Right lung (tissue), 10 donors: ENCODE measurements at places on chromosomes 16 and 17. TPM values are rescaled to one million over a fixed set of nuclear protein-coding genes. Genes with fewer than 3 reads are reported as not detected.

Gene ASGR1
- polyA plus RNA-seq, result 8.6 TPM

Gene HOXB7
- polyA plus RNA-seq, result 6.2 TPM

Gene SLFN12
- 17.1 TPM for polyA plus RNA-seq

Gene SEBOX
- polyA plus RNA-seq, result not detected

Gene GAS2L2
- 0.17 TPM for polyA plus RNA-seq

Gene AIPL1
- not detected for polyA plus RNA-seq

Gene CES4A
- polyA plus RNA-seq, result 6.2 TPM

Gene EVI2A
- 1.8 TPM for polyA plus RNA-seq

GRCh38 chr17:31266042-31266441, 31.0 kb downstream of the OMG start:
- no peak for DNase-seq

GRCh38 chr17:5695480-5695879, 111.2 kb upstream of the NLRP1 start:
- no peak for DNase-seq

GRCh38 chr16:11211977-11212797, 43.8 kb downstream of the SOCS1 start:
- no peak for DNase-seq

DNA sequence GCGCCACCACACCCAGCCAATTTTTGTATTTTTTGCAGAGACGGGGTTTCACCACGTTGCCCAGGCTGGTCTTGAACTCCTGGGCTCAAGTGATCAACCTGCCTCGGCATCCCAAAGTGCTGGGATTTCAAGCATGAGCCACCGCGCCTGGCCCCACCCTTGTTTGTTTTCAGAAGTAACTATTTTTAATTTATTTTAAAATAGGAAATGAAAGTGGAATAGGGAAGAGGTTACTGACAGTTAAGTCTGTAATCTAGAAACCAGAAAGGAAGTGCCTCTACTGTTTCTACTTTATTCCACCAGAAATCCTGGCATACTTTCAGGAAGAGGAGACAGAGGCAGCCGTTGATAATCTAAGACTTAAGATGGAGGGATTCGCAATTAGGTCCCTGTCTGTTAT, 225.6 kb downstream of the TANC2 start:
- DNase-seq, result no peak

DNA sequence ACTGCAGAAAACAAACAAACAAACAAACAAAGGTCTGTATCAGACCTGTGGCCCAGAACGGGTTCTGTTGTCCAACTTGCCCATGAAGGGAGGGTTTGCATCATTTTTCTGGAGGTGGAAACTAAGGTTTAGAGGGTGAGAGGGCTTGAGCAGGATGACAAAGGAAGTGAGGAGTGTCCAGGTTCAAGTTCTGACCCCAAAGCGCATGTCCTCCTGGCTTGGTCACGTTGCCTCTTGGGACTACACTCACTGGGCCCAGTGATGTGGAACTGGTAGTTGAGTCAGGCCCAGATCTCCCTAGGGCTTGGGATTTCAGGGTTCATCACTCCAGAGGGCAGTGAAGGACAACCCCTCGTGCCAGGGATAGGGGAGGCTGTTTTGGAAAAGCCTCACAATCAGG, 1.8 kb downstream of the SREBF1 start:
- DNase-seq, result no peak

DNA sequence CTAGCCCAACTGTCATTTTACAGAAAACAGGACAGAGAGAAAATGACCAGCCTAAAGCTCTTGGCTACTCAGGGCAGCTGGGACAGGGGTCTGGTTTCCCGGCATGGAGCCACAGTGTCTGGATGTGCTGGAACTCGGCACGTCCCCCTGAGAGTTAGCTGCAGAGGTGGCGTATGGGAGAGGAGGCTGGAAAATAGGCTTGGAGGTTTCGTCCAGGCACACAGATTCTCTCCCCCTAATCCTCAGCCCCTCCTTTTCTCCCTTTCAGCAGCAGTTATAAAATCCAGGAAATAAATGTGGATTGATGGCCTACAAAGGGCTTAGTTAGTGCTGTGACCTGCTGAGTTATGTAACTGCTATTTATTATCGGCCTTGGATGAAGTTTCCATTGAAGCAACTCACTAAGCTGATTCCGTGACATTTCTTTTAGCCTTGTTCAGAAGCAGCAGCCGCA, 89.5 kb upstream of the TOB1 start:
- DNase-seq, result no peak

DNA sequence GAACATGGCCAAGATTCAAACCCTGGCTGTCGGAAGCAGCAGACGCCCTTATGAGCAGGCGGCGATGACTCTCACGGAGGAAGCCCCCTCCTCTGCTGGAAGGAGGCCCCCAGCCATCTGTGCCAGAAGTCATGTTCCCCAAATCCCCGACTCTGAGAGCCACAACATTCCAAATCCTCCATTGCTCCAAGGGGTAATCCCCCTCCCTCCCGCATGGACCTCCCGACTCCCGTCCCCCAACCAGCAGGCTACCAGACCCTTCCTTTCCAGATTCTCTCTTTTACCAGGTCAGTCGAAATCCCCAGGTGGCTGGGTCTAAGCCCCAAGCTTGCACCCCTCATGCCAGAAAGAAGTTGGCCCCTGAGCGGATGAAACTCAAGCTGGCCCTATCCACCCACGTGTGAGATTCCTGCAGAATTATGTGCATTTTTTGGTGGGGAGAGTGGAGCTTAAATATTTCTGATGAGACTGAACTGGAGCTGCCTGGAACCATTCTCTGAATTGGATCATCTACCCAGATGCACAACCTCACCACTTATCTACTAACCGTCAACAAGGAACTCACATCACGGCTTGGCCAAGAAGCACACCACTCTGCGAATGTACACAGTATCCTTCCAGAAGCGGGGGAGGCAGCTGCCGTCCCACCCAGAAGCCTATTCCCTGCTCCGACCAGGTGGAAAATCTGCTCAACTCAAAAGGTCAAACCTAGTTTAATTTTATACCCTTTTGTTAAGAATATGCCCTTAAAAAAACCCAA, 283.5 kb downstream of the C16orf95 start:
- DNase-seq, result no peak

DNA sequence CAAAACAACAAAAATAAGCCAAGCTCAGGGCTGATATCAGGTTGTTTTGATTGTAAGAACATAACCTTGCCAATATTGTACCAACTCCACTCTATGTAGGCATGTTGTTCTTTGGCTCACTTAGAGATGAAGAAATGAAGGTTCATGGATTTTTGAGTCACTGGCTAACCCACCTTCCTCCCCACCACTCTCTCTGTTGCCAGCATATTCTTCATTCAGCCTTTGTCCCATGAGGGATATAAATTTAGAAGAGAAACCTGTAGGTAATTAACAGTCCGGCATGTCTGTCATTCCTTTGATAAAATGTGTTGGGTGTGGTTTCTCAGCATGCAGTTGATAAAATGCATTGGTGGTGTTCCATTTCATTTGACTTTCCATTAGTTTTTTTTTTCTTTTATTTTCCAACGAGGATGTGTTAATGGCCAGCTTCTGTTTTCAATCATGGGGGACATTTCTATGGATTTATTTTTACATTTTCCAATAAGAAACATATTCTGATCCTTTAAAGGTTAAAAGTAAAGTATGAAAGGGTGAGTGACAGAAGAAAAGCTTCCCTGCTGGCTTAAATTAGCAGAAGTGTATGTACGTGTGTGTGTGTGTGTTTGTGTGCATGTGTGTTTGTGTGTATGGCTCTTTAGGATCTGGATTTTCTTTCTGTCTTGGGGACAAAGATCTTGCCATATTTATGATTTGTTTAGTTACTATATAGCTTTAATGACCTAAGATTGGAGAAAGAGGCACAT, 166.2 kb upstream of the KCNJ16 start:
- DNase-seq, result no peak

DNA sequence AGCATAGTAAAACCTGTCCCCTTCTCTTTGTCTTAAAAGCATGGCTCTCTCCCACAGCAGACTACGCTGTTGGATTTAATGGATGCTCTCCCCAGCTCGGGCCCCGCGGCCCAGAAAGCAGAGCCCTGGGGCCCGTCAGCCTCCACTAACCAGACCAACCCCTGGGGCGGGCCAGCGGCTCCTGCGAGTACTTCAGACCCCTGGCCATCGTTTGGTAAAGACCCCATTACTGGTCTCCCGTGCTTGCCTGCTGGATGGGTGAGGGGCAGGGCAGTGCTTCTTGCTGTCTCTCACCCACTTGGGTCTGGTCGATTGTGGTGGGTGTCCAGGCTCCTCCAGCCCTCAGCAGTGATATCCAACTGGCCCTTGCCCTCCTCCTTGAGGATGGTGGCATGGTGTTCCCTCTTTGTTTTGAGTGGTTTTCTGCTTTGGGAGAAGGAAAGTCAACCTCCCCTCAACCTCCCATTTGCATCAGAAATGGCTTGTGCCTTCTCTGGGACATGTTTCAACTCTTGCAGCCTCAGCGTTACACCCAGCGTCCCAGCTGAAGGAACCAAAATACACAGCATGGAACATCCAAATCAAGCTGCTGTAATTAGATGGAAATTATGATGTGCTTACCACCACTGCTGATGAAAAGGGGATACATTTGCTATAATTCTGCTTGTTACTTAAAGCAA, 49.3 kb downstream of the B9D1 start:
- no peak for DNase-seq

DNA sequence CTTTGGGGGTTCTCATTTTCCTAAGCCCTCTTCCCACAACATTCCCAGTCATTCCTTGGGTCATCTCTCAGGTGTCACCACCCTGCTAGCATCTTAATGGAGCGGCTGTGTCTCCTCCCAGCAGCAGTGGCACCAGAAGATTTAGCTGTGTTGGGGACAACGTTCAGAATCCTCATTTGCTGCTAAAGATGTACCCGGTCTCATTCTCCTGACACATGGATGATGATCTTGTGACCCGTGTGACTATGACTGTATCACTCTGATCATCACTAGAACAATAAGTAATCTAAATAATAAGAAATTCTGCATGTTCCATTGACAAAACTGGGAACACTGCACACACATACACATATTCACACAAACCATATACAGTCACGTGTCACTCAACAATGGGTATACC, 399.9 kb upstream of the HSBP1 start:
- no peak for DNase-seq

GRCh38 chr17:18042983-18043382, 3.8 kb downstream of the GID4 start:
- no peak for DNase-seq

DNA sequence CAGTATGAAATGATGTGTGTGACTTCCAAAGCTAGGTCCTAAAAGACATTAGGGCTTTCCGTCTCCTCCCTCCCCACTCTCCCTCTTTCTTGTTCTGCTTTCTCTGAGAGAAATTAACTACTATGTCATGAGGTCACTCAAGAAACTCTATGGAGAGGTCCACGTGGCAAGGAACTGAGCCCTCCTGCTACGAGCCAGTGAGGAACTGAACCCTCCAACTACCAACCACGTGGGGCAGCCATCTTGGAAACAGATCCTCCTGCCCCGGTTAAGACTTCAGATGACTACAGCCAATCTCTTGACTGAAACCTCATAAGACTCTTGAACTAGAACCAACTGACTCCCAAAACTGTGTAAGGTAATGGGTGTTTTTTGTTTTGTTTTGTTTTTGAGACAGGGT, 4.2 kb upstream of the ALOX15 start:
- no peak for DNase-seq

DNA sequence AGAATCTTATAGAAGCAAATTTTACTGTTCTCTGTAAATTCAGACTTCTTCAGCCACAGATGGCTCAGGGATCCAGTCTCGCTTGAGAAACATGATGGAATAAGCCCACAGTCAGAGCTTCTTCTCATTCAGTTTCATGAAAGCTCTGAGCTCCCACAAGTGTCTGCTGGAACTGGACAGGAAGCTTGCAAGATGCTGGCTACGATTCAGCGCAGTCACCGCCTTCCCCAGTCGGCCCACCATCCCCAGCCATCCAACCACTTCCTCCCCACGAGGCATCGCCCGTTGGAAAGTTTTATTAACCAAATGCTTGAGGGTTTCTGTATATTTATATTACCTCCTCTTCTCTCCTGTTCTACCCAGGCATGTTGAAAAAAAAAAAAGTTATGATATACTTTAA, 171.7 kb downstream of the ZFHX3 start:
- no peak for DNase-seq

DNA sequence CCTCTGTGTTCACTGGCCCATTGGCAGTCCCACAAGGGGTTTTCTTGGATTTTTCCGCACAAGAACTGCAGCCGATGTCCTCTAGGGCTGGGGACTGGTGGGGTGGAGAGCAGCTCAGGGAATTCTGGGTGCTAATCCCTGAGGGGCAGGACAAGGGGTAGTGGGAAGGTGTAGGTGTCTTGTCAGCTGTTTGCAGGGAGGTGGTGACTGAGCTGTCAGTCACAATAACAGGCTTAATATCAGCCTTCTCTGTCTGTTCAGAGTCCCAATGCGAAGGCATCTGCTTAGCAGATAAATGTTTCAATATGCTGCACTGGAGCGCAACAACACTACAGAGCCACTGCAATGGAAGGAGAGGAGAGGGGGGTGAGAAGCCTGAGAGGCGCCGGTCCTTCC, 10.1 kb upstream of the DHRS13 start:
- no peak for DNase-seq

DNA sequence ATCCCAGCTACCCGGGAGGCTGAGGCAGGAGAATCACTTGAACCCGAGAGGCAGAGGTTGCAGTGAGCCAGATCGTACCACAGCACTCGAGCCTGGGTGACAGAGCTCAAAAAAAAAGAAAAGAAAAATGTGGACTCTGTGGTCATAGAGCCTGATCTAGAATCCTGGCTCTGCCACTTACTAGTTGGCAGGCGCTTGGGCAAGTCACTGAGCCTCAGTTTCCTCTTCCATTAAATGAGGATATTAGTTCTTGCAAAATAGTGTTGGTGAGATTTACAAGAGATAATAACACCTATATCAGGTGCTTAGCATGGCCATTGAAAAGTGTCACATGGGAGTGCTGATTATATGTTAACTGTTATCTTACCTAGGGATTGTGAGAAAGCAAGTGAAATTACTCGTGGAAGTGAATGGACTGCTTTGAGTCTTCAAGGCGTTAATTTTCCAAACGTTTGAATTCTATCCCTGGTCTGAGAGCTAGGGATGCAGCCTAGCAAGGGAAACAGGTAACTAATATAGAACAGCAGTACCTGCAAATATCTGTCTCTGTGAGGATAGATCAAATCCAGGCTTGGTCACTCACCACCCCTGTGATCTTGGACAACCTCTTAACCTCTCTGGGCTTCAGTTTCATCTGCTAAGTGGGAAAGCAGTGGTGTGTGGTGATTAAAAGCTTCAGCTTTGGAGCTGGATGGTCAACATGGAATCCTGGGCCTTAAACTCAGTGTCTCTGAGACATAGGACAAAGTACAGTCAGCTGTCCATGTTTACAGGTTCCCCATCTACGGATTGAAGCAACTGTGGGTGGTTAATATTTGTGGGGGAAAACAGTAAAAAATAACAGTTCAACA, 953 bp upstream of the NSMCE1 start:
- DNase-seq, result no peak

- DNase-seq, result no peak
Observed at GRCh38 chr17:43669971-43670644, 8.4 kb upstream of the MEOX1 start.

- no peak for DNase-seq
Observed at GRCh38 chr16:70018254-70018653, 67.1 kb downstream of the CLEC18A start.
